ENCODE measurements at places on chromosomes 5 and 9.

- DNase-seq = no peak
Measured at GRCh38 chr9:135689011-135689410, 10.3 kb downstream of the SOHLH1 start.

DNA sequence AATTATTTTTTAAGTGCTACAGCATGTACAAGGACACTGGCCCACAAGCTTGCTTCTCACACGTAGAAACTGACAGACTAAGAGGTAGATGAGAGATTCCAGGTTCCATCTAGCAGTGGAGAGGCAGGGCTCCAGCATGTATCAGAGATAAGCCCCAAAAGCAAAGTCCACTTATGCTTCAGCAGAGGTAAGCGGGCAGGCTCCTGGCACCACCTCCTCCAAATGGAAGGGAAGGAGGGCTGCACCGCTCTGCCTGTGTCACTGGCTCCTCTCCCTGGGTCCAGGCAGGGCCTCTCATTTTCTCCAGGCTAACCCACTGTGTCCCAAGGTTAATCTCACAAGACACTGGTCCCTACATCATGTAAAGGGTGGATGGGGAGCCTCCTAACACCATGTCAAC lies 15.9 kb downstream of the GRHPR start:
- DNase-seq = no peak

DNA sequence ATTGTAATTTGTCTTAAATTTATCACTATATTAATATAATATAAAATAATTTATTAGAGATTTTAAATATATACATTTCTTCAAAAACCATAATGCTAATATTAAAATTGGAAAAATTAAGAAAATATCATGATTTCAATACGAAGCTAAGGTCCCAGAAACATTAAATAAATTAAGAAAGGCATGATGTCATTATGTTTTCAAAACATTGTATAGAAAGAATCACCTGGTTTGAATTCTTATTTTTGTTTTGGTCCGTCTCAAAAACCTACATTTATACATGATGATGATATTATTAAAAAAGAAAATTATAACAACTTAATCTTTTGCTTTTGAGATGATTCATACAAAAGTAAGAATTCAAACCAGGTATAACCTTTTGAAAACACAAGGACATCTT lies 8.2 kb upstream of the EDIL3 start:
- no peak for DNase-seq

DNA sequence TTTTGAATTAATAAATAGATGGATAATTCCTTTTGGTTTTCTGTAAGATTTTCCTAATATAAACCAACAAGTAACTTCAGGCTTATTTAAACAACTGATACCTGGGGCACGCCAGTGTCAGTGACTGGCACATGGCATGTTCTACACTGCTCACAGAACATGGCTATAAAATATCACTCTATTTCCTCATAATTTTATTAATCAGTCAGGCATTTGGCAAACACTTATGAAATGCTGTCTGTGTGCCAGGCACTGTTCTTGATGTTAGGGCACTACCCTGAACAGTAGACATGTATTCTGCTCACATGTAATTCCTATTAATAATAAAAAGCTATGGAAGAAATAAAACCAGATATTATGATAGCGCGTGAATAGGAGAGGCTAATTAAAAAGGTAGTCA lies 661.0 kb downstream of the DTWD2 start:
- DNase-seq = no peak

DNA sequence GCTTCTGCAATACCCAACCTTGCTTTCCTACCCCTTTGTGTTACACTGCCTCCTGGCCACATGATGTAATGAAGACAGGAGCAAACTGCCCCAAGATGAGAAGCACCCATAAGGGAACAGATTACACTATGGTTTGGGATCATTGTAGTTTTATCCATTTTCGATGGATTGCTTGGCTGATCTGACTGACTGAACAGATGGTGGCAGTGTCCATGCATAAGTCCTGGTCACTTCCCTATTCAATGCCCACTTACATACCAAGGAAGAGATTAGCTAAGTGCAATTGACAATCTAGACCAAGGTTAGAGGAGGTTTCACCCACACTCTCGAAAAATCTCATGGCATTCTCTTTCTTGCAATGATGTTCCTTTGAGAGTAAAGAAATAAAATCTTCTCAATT lies 319.9 kb downstream of the RAB3C start:
- no peak for DNase-seq

DNA sequence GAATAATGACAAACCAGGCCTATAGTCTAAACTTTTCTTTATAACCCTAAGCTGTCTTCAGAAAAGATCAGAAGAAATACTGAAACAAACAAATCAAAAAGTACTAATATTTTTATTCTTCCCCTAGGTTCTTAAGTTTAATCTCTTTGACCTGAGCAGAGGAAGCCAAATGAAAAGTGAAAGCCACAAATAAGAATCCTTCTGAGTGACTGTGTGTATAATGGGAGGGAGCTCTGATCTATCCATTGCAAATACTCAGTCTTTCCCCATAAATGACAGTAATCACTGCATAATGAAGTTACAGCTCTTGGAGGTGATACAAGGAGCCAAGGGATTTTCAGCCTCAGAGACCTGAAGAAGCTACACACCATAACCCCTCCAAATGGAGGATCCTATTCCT lies 126.9 kb upstream of the ATP10B start:
- DNase-seq = peak; percentile 17

- no peak for DNase-seq
Measured at GRCh38 chr9:11749396-11749795, 943.8 kb upstream of the TYRP1 start.
